ENCODE measurements at places on chromosomes 13 and 19. TPM values are rescaled to one million over a fixed set of nuclear protein-coding genes. Genes with fewer than 3 reads are reported as not detected.
A peak's percentile ranks its signal among the peaks of the same experiment; 100 is the strongest.

DNA sequence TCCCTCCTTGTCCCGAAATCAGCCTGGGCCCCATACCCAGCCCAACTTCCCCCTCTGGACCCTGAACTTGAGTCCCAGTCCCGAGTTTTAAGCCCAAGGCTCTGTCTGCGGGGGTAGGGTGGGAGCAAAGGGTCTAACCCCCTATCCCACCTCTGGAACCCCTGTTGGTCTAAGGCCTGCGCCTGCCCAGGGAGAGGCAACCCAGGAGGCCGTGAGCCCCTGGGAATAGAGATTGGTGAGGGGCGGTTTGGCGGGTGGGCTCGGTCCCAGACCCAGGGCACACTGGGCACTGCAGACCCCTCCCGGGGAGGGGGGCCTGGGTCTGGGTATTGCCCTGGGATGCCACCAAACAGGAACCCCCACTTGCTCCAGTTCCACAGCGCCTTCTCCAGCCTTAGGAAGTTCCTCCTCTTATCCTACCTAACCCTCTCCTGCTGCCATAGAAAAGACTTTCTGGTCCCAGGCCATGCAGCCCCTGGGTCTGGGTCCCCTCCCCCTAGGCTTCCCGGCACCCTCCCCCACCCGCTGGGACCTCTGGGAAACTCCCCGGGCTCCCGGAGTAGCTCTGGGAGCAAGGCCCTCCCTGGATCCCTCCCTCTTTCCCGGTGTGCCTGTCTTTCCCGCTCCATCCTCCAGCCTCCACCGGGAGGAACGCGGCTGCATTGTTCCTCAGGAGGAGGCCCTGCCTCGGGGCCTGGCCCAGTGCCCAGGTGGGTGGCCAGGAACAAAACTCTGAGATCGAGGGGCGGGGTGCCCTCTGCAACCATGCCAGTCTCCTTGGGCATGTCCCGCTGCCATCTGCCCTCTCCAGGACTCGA is 33.6 kb upstream of the NANOS3 start:
- no peak for DNase-seq

- DNase-seq, result no peak
These were observed 2567.7 kb upstream of the PCDH20 start for GRCh38 chr13:63983366-63983765.

GRCh38 chr19:23542562-23542961 is 144.4 kb downstream of the ZNF675 start:
- DNase-seq, result no peak

DNA sequence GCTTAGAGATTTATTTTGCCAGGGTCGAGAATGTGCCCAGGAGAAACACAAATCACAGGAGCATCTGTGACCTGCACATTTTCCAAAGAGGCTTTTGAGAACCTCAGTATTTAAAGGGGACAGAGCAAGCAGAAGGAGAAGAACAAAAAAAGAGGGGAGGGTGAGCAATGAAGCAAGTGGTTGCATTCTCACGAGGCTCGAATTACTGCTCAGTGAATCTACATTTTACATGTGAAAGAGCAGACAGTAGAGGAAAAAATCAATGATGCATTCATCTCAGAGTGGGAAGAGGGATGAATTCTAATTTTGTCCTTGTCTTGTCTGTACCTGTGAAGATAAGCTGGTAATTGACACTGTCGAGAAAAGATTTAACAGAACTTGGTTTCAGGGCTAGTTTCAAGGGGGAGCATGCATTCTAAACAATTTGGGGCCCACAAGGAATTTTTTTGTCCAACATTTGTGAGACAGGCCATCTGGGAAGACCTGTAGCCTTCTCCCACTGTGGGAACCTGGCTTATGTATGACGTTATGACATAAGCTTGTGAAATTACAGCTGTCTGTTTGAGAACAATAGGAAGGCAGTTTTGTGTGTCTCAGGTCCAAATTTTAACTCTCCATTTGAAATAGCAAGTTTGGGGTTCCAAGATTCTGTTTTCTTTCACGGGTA is 855.1 kb downstream of the SLITRK5 start:
- DNase-seq, result no peak

DNA sequence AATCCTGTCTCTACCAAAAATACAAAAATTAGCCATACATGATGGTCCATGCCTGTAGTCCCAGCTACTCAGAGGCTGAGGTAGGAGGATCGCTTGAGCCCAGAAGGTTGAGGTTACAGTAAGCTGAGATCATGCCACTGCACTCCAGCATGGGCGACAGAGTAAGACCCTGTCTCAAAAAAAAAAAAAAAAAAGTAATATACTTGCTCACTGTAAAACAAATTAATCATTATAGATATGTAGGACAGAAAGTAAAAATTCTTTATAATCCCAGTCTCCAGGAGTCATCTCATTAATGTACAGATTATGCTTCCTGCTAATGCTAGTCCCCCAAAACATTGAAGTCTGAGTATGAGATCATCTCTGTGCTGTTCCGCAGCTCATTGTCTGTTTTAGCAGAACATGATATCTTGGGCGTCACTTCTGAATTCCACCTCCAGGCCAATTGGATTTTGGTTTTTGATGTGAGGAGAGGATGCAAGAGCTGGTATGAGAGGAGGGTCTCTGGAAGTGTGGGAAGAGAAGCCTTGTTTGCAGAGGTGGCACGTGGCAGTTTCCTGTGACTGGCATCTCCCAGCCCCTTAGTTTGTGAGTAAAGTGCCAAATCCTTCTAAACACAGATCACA is 75.4 kb upstream of the NPAS1 start:
- DNase-seq, result no peak

DNA sequence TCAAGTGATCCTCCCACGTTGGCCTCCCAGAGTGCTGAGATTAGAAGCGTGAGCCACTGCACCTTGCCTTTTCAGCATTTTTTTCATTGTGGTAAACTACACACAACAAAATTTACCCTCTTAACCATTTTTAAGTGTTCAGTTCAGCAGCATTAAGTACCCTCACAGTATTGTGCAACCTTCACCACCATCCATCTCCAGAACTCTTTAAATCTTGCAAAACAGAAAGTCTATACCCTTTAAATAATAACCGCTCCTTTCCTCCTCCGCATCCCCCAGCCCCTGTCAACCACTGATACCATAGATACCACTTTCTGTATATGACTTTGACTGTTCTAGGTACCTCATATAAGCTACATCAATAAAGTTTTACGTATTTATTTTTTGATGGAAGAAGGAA is 20.8 kb upstream of the CASP14 start:
- DNase-seq, result no peak

GRCh38 chr19:18223860-18224524 is 2.2 kb downstream of the PDE4C start:
- no peak for DNase-seq

GRCh38 chr13:98959291-98959690 is 18.6 kb downstream of the DOCK9 start:
- DNase-seq, result no peak

DNA sequence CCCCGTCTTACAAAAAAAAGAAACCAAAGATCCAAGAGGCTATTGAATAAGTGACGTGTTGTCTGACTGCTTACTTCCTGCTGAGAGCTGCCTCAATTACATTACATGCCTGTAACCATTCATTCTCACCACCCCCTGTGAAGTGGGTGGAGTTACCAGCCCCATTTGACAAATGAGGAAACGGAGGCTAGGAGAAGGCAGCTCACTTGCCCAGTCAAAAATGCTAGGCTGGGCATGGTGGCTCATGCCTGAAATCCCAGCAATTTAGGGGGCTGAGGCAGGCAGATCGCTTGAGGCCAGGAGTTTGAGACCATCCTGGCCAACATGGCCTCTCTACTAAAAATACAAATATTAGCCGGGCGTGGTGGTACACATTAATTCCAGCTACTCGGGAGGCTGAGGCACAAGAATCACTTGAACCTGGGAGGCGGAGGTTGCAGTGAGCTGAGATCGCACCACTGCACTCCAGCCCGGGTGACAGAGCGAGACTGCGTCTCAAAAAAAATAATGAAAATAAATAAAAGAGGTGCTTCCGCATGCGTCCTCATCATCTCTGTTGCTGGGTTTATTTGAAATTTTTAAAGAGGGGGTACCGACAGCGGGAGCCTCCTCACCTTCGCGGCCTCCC is 499 bp downstream of the LSM7 start:
- DNase-seq, result no peak

- no peak for DNase-seq
These were observed 654 bp downstream of the ZNF579 start for GRCh38 chr19:55579766-55580621.

- DNase-seq, result no peak
These were observed 13.5 kb downstream of the ZNF536 start for GRCh38 chr19:30385666-30386065.

GRCh38 chr13:40801255-40802217 is 12.1 kb downstream of the SLC25A15 start:
- DNase-seq, result no peak

DNA sequence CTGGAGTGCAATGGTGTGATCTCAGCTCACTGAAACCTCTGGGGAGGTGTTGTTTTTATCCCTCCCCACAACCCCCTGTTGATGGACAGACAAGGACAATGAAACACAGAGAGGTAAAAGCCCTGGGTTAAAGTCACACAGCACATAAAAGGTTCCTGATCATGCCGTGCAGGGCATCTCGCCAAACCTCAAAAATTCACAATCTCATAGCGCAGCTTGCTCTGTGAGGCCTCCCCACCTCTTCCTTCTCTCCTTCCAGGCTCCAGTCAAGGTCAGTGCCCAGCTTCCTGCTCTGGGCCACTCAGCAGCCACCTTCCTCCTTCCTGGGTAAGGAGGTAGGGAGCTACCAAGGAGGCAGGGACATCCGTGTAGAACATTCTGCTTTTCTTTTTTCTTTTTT is 2.3 kb downstream of the FUT2 start:
- DNase-seq, result peak; percentile 84

- DNase-seq, result no peak
These were observed 1345.0 kb upstream of the SLC10A2 start for GRCh38 chr13:104411141-104411765.

- DNase-seq, result peak; percentile 92
These were observed at the start of gene ZNF575 for GRCh38 chr19:43532962-43533545. Gene ZNF575, plus strand, starts transcription at chr19:43533188. Its CDS starts 1,235 bp downstream, at chr19:43534423.

DNA sequence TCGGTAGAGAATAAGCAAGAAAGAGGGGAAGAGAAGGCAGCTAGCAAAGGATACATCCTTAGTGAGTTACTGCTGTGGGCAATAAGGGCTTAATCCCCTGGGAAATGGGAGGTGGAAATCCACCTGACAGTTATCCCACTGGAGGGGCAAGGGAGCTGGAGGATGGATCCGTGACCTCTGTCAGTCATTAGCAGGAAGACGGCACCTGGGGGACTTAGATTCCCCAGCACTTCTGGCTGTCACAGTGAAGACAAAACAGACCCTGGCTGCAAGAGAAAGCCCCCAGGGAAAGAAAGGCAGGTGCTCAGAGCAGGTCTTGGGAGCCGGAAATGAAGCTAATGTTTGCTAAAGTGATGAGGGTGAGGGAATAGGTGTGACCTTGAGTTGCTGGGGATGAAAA is 70.4 kb upstream of the MRI1 start:
- no peak for DNase-seq

GRCh38 chr19:3691372-3691716 is 8.9 kb downstream of the PIP5K1C start:
- no peak for DNase-seq

DNA sequence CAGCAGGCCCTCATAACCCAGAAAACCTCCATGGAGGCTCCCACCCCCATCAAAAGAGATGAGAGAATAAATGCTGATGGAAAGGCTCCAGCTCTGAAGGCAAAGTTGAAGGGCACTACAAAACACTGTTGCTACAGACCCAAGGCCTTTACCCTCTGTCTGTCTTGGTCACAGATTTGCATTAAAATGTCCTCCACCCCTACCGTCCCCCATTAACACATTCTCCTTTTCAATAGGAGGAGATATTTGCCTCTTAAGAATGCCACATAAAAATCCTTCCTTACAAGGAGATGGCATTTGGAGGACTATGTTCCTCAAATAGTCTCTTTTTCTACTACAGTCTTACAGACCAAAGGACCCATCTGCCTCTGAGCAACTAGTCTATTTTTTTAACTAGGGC is 361.5 kb downstream of the ENOX1 start:
- no peak for DNase-seq

DNA sequence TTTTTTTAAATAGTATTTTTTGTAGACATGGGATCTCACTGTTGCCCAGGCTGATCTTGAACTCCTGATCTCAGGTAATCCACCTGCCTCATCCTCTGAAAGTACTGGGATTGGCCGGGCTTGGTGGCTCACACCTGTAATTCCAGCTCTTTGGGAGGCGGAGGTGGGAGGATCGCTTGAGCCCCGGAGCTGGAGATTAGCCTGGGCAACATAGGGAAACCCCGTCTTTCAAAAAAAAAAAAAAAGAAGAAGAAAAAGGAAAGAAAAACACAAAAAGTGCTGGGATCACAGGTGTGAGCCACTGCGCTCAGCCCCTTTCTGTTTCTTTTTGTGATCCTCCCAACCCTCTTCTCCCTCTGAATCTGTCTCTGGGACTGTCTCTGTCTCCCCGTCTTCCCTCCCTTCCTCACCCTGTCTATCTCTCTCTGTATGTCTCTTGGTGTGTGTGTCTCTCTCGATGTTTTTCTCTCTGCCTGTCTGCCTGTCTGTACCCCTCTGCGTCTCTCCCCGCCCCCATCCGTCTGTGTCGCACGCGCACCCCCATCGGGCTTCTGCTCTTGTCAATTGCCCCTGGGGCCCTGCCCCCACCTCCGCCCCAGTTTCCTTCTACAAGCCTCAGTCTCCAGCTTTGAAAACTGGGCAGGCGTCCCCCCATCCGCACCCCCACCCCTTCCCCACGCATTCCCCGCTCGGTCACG is 540 bp upstream of the ZFP36 start:
- DNase-seq, result no peak

- DNase-seq, result peak; percentile 71
These were observed 559 bp upstream of the SSBP4 start for GRCh38 chr19:18418483-18419194.

DNA sequence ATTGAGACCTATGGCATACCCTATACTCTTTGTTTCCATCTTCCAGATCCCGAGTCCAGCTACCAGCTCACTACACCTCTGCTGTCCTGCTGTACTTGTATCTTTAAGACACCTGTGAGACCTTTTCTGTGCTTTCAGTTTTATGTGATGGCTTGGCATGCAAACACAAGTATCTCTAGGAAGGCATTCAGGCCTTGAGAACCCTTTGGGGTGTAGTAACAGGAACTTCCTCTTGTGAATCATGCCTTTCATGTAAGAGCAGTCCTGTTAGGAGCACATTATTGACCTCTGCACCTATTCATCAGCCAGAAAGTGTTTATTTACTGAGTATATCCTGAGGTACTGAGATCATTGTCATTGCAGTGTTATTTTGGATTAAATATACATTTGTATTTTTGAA is 87.0 kb upstream of the HTR2A start:
- DNase-seq, result no peak

DNA sequence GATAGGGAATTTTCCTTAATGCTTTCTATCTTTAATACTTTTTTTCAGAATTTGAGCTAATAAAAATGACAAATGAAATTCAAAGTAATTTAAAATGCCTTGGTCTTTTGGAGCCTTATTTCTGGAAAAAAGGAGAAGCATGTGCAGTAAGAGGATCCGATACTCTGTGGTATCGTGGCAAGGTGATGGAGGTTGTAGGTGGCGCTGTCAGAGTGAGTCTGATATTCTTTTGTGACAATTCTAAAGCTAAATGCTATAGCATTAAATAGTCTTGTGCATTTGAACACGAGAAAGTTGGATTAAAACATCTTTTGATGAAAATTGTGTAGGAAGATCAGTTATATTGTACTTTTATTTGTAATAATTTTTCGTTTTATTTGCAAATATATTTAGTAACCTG is 95.0 kb downstream of the RNF17 start:
- DNase-seq, result no peak

Gene PSG2
- total RNA-seq, result not detected

Gene KIR2DL4
- 0.39 TPM for total RNA-seq

Gene ZFP28
- total RNA-seq, result 10.7 TPM

Gene RASGRP4
- total RNA-seq, result 1.7 TPM

Gene ZNF610
- total RNA-seq, result 6.9 TPM

Gene MEIOSIN
- total RNA-seq, result not detected

Gene KASH5
- total RNA-seq, result not detected

Gene MBD3L4
- not detected for total RNA-seq

Gene LIPE
- total RNA-seq, result 23.6 TPM

Data from ureter (tissue), 1 donor.